ENCODE measurements at places on chromosomes 13 and 19.

DNA sequence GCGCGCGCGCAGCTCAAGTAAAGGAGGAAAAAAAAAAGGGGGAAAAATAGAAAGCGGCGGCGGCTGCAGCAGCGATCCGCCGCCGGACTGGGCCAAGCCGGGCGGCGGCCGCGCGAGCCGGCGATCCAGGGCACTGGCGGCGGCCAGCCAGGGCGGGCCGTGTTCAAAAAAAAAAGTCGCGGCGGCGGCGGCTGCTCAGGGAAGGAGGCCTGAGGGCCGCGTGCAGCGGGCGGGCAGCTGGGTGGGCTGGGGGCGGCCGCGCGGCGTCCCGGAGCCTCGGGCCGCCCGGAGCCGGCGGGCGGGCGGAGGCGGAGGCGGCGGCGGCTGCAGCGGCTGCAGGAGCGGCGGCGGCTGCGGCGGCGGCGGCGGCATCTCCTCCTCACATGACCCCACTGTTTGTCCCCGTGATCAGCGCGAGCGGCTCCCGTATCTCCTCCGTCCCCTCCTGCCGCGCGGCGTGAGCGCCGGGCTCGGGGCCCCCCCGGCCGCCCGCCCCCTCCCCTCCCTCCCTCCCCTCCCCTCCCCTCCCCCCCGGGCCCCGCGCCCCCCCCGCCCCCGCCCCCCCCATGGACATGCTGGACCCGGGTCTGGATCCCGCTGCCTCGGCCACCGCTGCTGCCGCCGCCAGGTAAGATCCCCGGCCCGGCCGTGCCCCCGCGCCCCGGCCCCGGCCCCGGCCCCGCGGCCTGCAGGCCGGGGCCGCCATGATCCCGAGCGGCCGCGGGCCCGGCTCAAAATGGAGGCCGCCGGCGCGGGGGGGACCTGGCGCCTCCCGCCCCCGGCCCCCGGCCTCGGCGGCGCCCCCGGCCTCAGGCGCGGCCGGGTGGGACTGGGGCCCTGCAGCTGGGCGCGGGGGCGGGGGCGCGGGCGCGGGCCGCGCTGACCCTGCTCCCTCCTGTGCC is at the start of gene USF2:
TSS of gene USF2 (plus strand) at position 427 of the 902 bp plus-strand sequence. CDS start at position 567, 140 bp downstream.
- no peak for DNase-seq

- DNase-seq = no peak
Measured at GRCh38 chr13:49300276-49300675, 52.6 kb downstream of the CDADC1 start.

DNA sequence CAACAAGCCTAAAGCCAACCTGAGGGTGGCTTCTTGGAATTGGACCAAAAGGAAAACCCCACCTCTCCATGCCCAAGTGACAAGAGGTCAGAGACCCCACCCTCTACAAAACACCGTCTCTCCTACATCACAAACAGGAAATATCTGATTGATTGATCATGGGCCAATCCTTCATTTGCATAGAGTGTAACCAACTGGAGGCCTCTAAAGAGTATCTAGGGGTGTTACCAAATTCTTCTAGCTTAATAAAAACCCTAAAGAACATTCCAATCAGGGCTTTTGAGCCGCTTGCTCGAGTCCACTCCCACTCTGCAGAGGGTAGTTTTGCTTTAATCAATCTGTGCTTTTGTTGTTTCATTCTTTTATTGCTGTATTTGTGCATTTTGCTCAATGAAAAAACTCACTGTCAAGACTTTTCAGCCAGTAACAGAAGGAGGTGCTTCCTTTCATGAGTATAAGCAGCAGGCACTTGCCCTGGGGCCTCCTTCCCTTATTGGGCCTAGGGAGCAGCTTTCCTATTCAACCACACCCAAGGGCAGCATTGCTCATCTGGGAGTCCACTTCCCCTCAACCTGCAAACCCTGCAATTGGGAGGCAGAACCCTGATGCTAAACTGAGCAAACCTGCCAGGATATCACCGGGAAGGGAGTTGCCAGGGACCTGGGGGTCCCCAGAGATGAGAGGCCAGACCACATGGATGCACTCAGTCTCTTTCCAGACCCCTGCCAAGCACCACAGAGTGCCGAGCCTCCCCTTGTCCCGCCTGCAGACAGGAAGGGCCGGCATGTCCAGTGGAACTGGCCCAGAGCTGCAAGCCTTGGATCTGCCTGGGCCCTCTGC is 154.3 kb upstream of the VSTM2B start:
- DNase-seq = no peak

DNA sequence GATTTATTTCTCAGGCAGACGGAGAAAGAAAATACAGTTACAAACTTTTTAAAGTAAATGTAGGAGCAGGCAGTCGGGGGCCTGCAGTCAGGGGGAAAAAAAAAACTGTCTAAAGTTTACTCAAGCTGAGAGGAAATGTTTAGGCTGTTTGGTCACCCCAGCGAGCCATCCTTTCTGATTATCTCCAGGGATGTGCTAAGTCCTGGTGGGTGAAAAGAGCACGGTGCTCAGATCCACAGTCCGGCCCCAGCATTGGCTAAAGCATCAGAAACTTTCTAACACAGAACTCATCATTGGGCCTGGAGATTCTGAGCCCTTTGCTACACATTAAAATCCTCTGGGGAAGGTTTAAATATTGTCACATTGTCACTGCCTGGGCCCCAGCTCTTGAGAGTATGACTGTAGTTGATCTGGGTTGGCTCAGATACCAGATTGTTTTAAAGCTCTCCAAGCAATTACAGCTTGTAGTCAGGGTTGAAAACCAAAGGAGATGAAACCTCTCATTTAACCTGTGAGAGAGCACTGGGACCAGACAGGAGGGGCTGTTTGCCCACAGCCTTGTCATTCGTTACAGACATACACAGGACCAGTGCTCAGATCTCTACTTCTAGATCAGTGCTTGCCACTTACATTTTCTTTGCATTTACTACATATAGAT is 131.1 kb upstream of the HTR2A start:
- DNase-seq = no peak

DNA sequence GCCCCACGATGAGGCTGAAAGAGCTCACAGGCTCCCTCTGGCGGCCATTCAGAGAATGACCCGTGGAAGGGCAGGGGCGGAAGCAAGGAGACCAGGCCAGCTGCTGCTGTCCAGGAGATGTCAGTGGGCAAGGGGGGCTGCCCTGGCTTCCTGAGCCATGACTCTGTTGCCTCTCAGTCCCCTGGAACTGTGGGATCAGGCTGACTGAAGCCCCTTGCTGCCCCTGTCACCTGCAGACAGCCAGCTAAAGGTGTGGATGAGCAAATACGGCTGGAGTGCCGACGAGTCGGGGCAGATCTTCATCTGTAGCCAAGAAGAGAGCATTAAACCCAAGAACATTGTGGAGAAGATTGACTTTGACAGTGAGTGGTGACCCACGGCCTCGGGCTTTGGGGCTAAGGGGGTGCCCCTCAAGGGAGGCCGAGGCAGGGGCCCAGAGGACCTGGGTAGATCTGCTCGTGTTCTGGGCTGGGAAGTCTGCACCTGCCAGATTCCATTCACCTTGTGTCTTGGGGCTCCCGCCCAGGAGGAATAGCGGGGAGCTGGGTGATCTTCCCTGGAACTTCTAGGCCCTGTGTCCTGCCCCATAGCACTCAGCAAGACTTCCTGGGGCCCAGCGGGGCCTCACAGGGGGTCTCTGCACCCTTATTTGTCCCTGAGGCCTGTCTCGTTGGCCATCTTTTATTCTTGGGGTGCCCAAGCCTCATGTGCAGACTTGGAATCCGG is 12.5 kb upstream of the ACTN4 start:
- DNase-seq = peak; percentile 66

- DNase-seq = no peak
Measured at GRCh38 chr19:5232798-5233505, 107.7 kb downstream of the PTPRS start.

GRCh38 chr19:44796701-44797115 is 12.2 kb upstream of the BCAM start:
- no peak for DNase-seq

DNA sequence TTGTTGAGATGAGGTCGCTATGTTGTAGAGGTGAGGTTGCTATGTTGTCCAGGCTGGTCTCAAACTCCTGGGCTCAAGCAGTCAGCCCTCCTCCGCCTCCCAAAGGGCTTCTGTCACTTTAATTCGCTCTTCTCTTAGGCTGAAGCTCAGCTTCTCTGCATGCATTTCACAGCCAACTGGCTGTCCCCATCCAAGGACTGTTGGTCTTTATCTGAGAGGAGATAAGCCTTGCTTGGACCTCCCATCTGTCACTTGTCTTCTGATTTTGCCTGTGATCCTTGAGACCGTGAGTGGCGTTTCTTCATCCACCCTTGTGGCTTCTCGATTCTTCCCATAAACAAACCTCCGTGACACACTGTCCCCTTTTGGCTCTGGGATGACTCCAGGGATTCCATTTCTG is 24.4 kb downstream of the CERS1 start:
- no peak for DNase-seq

- DNase-seq = no peak
Measured at GRCh38 chr13:93226065-93226622, 463 bp upstream of the GPC6 start.

DNA sequence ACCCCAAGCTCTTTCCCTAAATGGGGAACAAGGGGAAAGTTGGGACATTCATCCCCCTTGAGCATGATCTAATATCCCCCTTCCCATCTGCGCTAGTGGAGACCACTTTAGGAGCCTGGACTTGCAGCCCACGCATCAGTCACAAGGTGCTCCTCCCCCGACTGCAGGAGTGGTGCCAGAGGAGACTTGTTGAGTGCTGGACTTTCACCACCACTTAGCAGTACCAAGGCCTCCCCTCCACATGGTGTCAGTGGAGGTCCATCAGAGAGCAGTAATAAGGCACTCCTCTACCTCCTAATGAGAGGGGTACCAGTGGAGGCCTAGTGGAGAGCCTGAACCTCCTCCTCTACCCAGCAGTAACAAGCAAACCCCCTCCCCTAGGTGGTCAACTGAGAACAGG is 22.5 kb downstream of the CAB39L start:
- no peak for DNase-seq

DNA sequence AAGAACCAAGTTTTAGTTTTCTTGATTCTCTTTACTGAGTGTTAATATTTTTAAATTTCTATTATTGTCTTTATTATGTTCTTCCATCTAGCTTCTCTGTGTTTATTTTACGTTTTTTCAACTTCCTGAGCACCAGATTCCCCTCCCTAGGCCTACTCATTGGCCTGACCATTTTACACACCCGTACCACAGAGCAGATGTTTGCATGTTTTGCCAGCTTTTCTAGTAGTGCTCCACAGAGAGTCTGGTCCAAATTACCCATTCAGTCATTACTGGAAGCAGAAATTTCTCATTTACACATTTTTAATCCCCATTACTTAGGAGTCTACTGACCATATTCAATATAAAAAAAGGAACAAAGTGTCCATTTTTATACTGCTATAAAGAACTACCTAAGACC is 66.9 kb downstream of the ING1 start:
- DNase-seq = no peak

DNA sequence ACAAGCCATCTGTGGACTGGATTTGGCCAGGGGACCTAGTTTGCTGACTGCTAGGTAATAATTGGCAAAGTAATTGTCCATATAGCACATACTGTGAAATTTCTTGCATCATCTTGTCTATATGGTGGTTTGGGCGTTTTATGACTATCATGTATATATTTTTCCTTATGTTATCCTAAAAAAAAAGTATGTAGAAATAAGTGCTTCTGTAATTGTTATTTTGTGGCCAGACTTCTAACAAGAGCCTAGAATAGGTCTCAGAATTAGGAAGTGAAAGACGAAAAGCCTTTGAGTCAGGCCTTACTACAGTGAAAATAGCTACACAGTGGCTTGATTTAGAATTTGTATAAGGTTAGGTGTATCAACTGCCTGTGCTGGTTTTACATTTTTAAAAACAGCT is 4.2 kb downstream of the FNDC3A start:
- no peak for DNase-seq

- DNase-seq = no peak
Measured at GRCh38 chr19:23699521-23699860, 12.5 kb upstream of the ZNF675 start.

GRCh38 chr13:73810647-73811046 is 323.6 kb downstream of the KLF12 start:
- DNase-seq = no peak

DNA sequence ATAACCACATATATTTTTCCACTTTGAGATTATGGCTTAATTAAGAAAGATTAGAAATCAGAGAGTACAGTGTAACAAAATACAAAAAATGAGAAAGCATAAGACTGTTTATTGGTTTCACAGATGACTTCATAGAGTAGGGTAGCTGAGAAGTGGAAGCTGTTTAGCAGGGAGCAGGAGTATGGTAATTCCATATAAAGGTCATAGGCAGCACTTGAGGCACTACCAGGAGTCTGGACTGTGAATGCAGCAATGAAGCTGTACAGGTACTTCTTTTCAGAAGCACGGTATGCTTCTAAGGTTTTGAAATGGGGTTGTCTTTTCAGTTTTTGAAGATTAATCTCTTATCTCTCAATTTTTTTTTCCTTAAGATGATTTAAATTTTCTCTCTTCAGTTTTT is 69.2 kb downstream of the MICU2 start:
- no peak for DNase-seq

- DNase-seq = no peak
Measured at GRCh38 chr13:107806726-107807125, 408.6 kb downstream of the LIG4 start.

DNA sequence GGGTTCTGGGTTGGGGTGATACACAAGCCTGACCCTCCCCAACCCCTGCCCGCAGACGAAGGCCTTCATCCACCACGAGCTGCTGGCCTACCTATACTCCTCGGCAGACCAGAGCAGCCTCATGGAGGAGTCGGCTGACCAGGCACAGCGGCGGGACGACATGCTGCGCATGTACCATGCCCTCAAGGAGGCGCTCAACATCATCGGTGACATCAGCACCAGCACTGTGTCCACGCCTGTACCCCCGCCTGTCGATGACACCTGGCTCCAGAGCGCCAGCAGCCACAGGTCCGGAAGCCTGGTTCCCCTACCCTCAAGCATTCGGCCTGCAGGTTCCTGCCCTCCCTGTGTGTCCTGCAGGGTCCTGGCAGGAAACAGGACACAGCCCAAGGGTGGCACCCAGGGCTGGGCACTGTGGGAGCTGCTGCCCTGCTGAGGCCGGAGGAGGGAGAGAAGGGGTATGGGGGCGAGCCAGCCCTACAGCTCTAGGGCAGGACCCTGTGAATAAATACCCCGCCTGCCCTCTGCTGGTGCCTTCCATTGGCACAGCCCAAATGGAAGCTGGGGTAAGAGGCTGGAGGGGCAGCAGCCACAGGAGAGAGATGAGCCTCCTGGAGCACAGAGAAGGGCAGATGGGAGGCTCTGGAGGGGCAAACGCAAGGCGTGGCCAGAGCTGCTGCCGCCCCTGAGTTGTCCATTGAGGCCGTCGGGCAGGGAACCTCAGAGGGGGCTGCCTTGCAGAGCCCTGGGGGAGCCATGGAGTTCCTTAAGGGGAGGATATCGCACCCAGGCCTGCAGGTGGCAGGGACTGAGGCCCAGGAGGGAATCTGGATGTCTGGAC is 6.8 kb downstream of the TMED1 start:
- no peak for DNase-seq

Data from hypothalamus (tissue), 51 donors.